Smooth muscle cell of the brain vasculature (primary cell): ENCODE measurements at places on chromosomes 2 and 18.

GRCh38 chr2:24570225-24570624, 79.2 kb downstream of the NCOA1 start:
- no peak for DNase-seq

- DNase-seq: no peak
These were observed 52.2 kb upstream of the ERMN start for GRCh38 chr2:157377861-157378260.

DNA sequence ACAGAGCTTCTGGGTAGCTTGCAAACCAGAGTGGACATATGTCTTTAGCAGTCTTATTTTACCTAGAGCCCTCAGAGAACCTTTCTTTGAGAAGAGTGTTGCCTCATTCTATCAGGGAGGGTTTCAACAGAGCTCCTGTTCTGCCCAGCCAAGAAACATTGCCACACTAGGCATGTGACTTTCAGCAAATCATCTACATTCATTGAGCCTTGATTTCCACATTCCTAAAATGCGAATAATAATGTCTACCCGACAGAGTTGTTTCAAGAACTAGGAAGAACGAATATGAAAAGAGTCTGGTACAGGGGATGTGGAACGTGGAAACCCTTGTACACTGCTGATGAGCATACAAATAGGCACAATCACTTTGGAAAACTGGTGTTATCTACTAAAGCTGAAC, 7.8 kb upstream of the PRKAG3 start:
- DNase-seq: no peak

GRCh38 chr2:1486670-1487069, 73.4 kb downstream of the TPO start:
- no peak for DNase-seq

- DNase-seq: no peak
These were observed 94.0 kb downstream of the CDK15 start for GRCh38 chr2:201900362-201900761.

GRCh38 chr2:173134703-173135102, 59.1 kb downstream of the MAP3K20 start:
- DNase-seq: no peak

- no peak for DNase-seq
These were observed 897 bp downstream of the SLC23A3 start for GRCh38 chr2:219168932-219169331.

DNA sequence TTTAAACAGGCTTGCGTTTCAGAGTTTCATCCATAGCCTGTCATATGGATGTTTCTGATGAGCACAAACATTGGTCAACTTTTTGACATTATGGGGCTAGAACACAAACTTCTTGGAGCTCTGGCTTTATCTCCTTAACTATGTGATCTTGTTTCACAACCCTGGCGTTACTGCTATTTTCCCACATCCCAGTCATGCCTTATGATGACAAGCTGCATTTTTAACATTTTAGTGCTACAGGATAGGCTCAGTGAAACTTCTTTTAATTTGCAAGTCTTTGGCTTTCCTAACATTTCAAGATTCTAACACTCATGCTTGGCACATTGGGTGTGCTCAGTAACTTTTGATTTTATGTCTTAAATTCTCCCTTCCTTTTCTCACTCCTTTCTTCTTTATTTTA, 21.0 kb upstream of the PDE1A start:
- no peak for DNase-seq

DNA sequence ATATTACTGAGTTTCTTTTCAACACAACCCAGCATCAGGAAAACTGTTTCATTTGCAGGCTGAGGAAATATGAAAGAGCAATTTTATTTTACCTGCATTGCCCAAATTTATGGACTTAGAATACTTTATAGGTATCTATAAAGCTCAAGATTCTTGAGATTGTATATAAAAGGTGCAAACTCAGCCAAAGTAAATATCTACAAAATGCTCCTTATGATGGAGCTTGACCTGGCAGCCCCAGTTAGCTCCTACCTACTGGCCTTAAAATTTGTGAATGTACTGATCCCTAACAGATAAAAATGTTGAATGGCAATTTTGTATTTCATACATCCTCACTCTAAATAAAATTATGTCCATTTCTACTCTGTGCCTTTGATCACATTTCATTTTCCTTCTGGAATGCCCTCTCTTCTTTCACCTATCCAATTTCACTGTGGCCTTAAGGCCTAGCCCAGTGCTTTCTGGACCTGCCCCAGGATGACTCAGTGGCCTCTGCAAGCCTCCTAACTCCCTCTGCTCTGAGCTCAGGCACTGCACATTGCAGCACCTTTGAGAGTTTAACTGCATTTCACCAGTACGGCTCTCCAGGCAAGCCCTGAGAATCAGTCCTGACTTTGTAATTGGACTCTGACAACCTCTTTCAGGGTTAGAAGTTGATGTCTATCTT, 125.9 kb downstream of the ANTXR1 start:
- no peak for DNase-seq

- no peak for DNase-seq
These were observed 12.4 kb upstream of the TAF1B start for GRCh38 chr2:9830685-9831410.

GRCh38 chr2:45789961-45790723, 138.7 kb downstream of the PRKCE start:
- no peak for DNase-seq

GRCh38 chr2:33340280-33340679, 136.2 kb upstream of the RASGRP3 start:
- DNase-seq: no peak

DNA sequence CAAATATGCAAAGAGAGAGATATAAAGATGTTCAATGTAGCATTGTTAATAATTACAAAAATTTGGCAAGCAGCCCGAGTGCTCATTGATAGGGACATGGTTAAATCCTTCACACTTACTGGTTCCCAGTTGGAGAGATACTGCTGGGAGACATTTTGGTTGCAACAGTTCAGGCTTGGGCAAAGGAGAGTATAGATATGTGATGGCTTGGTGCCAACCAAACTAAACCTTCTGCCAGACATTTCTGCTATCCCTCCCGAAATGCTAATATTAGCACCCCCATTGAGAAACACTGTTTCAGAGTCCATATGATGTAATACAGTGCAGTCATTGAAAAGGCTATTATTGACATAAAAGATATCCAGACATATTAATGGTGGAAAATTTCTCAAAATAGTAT, 11.5 kb downstream of the GEN1 start:
- DNase-seq: no peak

- DNase-seq: no peak
These were observed 99.0 kb upstream of the CTDP1 start for GRCh38 chr18:79580498-79581171.

- DNase-seq: no peak
These were observed 103.6 kb upstream of the TGFA start for GRCh38 chr2:70657246-70657645.

DNA sequence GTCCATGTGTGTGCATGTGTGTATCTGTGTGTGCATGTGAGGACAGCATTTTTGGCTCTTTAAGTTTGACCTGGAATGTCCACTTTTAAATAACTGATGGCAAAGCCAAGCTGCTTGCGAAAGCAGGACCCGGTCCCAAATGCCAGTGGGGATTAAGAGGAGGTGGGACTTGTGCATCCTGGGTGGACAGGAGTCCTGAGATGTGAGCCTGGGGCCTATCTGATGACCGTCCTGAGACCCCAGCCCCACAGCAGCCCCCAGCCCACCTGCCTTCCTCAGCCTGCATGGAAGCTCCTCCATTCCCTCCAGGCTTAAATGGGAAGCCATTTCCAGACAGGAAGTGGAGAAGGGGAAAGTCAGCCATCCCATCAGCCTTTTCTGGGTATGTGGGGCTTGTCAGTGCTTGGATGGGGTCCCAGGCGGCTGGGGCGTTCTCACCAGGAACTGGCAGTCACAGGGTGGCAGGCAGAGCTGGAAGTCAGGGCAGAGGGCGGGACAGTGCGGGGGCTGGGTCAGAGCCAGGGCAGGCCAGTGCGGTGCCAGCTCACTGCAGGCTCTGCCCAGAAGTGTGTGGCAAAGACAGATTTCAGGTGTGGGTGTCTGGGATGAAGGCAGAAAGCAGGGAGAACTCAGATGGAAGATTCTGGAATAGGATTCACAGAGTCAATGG, 117.8 kb downstream of the ACKR3 start:
- DNase-seq: no peak

DNA sequence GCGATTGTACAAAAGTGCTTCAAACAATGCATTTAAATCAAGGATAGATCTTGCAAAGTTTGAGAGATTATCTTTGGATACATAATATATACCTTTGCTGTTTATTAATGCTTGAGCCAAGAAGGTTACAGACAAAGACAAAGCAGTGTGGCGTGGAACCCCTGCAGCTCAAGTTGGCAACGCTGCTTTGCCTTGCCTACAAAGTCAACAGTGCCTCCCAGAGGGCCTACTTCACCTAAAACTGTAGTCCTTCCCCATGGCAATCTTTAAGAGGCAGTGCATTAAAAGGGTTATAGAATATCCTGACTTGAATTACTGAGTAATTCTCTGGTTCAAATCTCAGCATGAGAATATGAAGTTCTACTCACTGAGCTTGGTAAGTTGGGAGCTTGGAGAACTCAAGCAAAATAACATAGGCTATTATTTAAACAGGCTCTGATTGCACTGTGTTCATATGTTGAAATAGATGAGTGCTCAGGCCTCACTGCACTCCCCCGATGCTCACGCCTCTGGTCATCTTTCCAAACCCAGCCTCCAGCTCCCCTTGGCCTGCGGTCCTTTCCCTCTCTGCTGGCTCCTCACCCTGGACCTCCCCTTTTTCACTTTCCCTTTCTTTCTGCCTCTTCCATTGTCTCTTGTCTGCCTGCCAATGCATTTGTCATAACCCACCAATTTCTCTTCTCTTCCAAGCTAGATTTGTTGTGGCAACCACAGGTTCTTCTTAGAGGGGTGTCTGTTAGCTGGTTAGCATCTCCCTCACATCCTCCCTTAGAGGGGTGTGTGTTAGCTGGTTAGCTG, 96.5 kb downstream of the MYT1L start:
- DNase-seq: no peak

DNA sequence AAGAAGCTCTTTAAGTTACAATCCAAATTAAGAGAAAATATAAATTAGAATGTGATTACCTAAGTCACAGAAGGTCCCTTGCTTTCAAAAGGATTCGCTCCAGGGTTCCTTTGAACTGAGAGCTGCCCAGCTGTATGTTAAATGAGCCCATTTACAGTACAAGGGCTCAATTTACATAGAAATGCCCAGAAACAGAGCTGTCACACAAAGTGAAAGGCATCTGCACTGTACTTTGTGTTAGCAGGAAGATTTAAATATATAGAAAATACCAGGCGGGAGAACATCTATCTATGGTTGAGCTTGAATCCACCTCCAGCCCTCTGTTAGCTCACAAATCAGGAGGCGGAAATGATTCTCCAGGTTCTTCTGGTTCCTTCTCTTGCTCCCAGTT, 272.9 kb downstream of the PAX3 start:
- DNase-seq: no peak

GRCh38 chr2:235569837-235570236, 76.0 kb downstream of the AGAP1 start:
- no peak for DNase-seq

- DNase-seq: no peak
These were observed 697.0 kb upstream of the ID2 start for GRCh38 chr2:7984693-7985353.

DNA sequence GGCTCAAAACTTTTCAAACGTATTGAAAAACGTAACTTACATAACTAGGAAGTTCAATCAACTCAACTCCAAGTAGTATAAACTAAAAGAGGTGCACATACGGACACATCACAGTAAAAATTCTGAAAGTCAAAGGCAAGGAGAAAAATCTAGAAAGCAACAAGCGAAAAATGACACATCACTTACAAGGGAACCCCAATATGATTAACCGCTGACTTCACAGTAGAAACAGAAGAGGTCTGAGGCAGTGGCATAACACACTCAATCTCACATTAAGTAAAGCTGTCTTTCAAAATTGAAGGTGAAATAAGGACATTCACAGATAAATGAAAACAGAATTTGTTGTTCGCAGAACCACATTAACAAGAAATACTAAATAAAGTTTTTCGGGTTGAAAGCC, 32.7 kb downstream of the PPP4R1 start:
- no peak for DNase-seq

DNA sequence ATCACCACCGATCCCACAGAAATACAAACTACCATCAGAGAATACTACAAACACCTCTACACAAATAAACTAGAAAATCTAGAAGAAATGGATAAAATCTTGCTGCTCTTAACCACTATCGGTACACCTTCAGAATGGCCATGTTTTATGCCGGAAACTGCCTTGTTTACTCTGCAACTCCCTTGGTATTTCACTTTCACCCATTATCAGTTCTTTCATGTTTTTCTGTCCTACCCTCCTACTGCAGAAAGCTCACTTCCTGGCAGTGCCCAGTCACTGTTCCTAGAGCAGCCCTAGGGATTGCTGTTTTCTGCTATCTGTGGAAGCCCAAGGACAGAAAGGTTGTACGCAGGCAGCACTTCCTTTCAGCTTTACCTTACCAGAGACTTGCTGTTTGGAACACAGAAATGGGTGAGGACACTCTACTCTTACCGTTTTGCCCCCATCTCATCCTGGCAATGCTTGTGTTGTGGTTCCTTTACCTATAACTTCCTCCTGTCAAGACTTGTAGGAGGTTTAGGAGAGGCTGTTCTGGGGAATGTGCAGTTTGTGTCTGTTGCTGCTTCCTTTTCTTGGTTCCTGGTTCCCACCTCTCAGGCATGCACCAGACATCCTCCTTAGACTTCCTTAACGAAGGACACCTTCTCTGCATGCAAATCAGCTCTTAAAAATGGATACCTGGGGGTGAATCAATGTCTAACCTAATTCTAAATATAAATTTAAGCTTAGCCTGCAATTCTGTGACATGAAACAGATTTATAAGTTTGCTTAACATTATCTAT, 394.4 kb downstream of the SPAG16 start:
- DNase-seq: no peak

DNA sequence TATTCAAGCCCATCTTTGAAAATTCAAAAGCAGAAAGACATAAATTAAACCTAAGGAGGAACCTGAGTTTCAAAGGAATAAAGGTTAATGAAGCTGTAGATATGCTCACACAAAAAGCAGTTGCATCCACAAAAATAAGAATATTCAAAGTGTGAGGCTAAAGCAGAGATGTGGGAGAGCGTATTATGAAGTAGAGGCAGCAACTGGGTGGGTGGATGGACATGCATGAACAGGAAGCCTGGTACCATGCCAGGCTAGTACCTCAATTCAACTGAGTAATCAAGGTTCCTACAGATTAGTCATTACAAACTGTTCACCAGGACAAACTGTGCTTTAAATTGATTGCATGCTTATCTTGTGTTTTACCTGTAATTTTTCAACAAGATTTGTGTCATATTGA, 330.0 kb upstream of the PKDCC start:
- no peak for DNase-seq
